ENCODE measurements at places on chromosomes 11 and 22.

DNA sequence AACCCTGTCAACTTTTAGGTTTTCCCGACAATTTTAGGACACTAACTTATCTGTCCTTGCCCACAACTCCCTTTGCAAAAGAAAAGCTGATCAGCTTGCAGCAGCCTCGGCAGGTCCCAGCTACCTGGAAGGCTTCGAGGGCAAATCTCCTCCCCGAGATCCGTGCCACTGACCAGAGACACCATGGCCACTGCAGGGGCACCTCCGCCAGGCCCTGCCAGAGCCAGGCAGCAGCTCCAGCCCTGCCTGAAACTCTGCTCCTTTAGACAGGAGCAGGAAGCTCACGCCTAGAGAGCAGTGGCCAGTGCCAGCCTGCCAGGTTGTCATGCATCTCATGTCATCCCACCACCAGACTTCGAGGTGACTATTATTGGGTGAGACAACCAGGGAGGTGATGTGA lies 21.1 kb downstream of the KCNJ4 start:
- DNase-seq: no peak

GRCh38 chr11:45145379-45146071 lies 914 bp upstream of the PRDM11 start:
- no peak for DNase-seq

DNA sequence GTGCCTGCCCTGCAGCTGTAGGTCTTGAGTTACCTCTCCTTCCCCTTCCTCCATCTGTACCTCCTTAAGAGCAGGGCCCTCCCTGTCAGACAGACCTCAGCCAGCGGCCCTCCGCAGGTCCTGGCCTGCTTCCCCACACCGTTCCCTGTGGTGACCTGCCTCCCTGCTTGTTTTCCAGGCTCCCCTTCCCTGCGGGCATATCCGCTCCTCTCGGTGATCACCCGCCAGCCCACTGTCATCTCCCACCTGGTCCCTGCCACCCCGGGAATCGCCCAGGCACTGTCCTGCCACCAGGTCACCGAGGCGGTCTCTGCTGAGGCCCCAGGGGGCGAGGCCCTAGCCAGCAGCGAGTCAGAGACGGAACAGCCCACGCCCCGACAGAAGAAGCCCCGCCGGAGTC lies 60.9 kb downstream of the BARX2 start:
- no peak for DNase-seq

GRCh38 chr11:75338516-75339208 lies 12.8 kb downstream of the ARRB1 start:
- peak; percentile 37 for DNase-seq

GRCh38 chr22:38203090-38203810 lies 1.5 kb downstream of the MAFF start:
- peak; percentile 39 for DNase-seq

DNA sequence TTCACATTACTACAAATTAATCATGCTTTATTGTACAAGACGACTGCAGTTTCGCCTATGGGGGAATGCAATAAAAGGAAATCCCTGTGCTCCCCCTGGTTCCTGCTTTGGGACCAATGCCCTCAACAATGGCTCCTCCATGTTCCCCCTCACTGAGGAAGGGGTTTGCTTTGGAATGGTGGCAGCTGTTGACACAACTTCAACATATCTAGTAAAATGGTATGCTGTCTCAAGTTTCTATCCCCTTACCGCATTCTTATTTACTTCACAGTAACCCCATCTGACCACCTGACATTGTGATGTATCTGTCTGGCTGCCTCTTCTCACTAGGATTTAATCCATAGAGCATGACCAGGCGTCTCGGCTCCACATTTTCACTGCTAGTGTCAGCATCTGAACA lies 48.8 kb downstream of the PIWIL3 start:
- DNase-seq: no peak

GRCh38 chr11:117299351-117300282 lies 8.5 kb downstream of the BACE1-AS start:
- DNase-seq: no peak

DNA sequence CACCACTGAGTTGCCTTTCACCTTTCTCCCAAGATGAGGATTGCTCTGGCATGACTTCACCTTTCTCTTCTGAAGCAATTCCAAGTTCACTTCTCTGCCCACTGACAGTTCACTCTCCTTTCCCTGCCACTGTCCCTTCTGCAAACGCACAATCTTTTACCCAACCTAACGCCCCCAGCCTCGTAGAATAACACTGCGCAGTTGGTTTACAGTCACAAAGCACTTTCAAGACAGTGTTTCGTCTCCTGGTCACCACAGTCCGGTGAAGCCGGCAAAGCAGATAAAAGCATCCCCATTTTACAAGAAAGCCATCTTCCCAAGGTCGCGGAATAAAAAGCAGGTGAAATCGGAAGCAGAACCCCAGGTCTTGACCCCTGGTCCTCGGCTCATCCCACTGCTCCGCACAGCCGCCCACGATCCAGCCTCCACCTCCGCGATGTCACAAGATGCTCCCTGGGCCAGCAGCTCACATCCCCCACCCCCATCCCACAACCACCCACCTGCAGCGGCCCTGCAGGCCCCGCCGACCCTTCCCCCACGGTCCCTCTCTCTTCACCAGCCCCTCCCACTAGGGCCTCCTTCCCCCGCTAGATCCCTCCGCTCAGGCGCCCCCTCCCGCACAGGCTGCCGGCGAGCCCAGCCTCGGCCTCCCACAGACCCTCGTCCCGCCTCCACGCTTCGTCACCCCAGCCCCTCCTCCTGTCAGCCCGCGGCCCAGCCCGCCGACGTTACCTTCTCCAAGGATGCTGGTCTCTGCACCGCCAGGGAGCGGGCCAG lies 585 bp downstream of the PI4KA start:
- peak; percentile 80 for DNase-seq

- DNase-seq: peak; percentile 3
Measured at GRCh38 chr11:13055200-13055599, 46.1 kb downstream of the RASSF10 start.

- DNase-seq: peak; percentile 70
Measured at GRCh38 chr22:40637183-40638150, 948 bp upstream of the MRTFA start.

- DNase-seq: no peak
Measured at GRCh38 chr11:121365304-121365703, 72.7 kb downstream of the SC5D start.

DNA sequence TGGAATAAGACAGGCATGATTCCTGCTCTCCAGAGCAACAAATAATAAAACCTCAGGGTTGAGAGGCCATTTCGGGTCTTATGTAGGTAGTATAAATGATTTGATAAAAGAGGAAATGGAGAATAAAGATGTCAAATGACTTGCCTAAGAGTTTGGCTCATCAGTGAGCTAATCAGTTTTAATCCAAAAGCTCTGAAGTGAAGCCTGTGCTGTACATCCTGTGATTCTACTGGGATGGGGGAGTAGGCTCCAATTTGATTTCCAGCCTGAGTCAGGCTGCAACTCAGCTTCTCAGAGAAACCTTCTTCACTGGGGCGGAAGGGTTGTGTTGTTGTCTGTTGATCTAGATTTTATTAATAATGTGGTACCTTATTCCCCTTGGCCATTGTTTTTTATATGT lies 192.2 kb upstream of the SORL1-AS1 start:
- no peak for DNase-seq

DNA sequence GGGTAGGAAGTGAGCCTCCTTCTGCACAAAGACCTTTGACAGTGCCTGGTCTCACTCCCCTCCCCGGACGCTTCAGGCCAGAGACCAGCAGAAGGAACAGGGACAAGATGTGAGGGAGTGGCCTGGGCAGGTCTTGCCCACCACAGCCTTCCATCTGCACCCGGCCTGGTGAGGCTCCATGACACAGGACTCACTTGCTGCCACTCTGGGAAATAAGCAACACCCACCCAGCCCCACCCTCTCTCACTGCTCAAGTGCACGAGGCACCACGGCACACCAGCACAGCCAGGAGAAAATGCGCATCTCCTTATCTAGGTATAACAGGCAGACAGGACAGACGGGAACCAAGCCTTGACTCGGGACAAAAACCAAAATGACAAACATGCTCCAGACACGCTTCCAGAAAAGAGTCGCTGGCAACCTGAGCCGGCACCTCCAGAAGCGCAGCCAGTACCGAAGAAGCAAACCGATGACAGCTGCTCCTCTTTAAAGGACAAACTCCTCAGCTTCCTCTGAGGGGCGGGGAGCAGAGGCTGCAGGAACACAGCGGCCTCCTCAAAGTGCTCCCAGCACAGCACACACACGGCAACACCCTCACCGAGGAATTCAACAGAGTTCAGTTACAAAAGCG lies 41.7 kb downstream of the BRD1 start:
- DNase-seq: no peak

GRCh38 chr11:62077132-62077531 lies 46.7 kb upstream of the INCENP start:
- no peak for DNase-seq

- peak; percentile 45 for DNase-seq
Measured at GRCh38 chr11:45097721-45098493, 48.5 kb upstream of the PRDM11 start.

GRCh38 chr11:90251599-90251998 lies 28.8 kb upstream of the CHORDC1 start:
- no peak for DNase-seq

DNA sequence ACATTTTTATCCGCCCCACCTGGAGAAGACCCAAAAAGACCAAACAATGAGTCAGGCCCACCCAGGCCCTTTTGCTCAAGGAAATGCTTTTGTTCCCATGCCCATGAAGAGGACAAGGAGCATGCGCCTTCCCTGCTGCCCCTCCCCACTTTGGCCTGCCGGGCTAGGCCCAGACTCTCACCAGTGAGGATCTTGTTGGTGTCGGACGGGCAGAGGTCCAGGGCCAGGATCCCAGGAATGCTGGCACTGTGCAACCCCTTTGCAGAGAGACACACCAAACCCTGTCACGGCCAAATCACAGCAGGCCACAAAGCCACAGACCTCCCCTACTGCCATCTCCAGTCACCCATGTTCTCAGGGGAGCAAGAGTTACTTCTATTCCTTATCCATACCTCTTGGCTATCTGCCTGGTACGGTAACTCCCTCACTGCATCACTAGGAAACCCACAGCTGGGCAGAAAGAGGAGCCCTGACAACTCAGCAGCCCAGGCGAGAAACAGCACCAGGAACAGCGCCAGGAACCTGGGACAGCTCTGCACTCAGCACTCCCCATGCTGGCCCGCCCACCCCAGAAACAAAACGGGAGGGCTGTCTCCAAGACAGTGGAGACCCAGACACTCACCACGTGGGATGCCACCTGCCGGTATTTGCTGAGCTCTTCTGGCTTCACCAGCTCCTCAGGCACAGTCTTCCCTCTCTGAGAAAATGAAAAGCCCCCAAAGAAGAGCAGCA lies 5.5 kb downstream of the PRPF19 start:
- no peak for DNase-seq

- DNase-seq: no peak
Measured at GRCh38 chr22:39248254-39248653, 3.5 kb upstream of the PDGFB start.

DNA sequence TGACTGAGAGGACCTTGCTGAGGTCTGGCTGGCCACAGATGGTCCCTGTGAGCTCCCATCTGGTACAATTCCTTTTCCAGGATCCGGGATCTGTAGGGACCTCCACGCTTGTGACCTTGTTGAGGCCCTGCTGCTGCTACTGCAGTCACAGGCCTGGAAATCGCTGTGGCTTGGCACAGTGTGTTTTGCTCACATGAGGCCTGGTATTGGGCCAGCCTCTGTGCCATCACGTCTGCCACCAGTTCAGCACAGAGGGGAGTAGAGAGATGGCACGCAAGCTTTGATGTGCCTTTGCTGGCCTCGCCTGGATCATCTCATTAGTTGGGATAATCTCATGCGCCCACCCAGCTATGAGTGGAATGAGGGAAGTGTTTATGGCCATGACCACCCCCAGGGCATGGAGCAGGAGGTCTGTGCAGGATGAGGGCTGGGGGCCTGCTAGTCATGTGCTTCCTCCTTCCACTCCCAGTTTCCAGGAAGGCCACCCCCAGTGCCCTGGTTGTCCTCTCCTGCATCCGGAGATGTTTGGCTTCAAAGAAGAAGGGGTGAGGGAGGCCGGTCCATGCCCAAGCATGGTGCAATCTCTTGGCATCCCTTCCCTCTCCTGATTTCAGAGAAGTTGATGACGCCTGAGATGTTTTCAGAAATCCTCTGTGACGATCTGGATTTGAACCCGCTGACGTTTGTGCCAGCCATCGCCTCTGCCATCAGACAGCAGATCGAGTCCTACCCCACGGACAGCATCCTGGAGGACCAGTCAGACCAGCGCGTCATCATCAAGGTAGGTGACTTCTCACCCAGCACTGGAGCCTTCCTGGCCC lies 22.4 kb downstream of the DERL3 start:
- no peak for DNase-seq

GRCh38 chr11:128731041-128731663 lies 37.3 kb downstream of the FLI1 start:
- DNase-seq: no peak

- no peak for DNase-seq
Measured at GRCh38 chr11:77262803-77263202, 38.7 kb downstream of the GDPD4 start.

- no peak for DNase-seq
Measured at GRCh38 chr11:36090356-36091109, 146.7 kb downstream of the LDLRAD3 start.

DNA sequence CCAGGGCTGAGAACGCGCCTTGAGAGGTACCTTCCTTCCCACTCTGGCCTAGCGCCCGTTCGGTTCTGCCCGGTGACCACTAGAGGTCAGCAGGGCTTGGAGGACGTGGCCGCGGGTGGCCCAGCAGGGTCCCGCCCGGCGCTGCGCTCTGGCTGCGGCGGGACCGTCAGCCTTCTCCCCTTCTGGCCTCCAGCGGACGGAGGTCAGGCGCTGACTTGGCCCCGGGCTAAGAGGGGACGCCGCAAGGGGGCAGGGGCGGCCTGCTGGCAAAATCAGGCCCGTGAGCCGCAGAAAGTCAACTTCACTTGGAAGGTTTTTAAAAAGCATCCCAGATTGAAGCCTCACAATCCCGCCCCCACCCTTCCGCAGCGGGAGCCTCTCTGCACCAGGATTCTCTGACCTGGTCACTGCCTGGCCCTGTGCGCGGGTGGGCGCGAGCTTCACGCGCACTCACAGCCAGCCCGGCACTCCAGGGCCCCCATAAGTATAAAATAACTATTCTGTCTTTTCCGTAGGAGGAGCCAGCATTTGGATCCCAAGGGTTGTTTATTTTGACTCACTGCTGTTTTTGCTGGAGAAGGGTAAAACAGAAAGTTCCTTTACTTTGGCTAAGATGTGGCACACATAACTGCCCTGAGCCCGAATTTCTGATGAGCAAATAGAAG lies 23.2 kb upstream of the ZBTB16 start:
- peak; percentile 61 for DNase-seq

DNA sequence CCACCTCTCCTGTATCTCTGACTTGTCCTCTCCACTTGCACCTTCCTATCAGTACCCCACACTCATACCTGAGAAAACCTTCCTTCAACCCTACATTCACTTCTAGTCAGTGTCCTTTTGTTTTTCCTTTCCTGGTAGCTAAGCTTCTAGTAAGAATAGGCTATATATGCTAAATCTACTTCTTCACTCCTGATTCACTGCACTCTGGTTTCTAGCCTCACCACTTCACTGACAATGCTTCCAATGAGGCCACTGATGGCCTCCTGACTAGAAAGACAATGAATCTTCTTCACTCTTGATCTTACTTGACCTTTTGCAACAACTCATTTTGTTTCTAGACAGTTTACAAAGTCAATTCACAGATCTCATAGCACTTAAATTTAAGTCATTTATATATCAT lies 52.0 kb downstream of the RELT start:
- DNase-seq: no peak
